ENCODE measurements at places on chromosomes 6 and 20.
A peak's percentile ranks its signal among the peaks of the same experiment; 100 is the strongest.

GRCh38 chr6:130183271-130184222 lies 39.2 kb downstream of the SAMD3 start:
- DNase-seq = no peak

DNA sequence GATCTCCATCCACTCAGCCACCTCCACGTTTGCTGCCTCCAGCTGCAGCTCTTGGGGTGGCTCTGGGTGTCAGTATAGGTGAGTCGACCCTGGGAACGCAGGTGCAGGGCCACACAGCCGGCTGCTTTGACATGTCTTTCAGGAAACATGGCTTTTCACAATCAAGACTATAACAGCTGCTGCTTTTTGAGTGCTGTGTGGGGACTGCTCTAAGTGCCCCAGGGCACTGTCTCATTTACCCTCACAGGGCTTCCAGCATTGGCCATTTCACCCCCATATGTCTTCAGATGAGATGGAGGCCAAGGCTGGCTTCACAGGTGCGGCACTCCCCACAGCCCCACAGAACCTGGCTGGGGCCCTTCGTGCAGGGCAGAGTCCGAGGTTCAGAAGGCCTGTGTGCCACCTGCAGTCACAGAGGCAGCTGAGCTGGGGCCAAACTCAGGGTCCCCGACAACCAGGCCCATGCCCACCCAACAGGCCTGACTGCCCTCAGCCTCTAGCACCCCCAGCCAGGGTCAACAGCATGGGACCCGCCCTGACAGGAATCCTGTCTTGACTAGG lies 14.9 kb upstream of the CST7 start:
- no peak for DNase-seq

DNA sequence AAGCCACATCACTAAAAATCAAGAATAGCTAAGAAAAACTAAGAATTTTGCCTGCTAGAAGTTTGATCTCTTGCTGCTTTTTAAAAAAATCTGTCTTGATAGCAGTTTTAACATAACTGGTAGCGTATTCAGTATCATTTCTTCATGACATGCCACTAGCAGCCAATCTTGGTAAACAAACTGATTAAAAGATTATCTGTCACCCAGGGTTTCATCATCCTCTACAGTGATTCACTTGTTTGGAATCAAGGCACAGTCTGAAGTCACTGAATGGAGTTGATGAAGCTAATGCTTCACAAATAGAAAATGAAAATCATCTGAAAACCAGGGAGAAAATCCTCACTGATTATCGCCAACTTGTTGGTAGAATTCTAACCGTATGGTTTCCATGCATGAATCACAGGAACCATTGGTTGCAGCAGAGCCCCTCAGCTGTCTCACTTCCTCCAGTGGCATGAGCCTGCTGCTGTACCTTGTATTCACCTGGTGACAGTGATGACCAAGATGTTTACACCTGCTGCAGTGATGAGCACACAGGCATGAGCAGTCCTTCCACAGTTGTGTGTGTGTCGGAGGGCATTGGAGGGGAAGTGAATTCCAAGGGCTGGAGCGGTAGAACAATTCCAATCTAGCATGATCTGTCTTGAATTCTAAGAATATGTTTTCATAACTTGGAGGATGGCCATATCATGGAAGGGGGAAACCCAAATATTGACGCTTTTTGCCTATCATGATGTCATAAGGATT lies 275.0 kb downstream of the KHDC1L start:
- peak; percentile 62 for DNase-seq

GRCh38 chr6:19083801-19084200 lies 696.7 kb downstream of the RNF144B start:
- DNase-seq = no peak

DNA sequence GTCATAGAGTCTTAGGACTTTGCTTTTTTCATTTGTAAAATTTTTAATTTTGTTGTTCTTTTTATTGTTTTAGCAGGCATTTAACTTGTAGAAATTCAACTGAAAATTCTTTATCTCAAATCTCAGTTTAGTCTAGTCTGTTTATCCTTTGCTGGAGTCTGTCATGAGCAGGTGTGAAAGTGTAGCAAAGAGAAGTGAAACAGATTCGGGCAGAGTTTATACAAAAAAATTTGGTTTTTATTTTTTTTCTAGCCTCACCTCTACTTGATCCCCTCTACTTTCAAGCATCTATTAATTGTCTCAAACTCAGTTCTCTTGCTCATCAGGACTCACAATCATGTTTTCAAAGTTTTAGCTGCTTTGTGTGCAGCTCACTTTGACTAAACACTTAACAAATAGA lies 655.2 kb downstream of the HDGFL1 start:
- DNase-seq = no peak

DNA sequence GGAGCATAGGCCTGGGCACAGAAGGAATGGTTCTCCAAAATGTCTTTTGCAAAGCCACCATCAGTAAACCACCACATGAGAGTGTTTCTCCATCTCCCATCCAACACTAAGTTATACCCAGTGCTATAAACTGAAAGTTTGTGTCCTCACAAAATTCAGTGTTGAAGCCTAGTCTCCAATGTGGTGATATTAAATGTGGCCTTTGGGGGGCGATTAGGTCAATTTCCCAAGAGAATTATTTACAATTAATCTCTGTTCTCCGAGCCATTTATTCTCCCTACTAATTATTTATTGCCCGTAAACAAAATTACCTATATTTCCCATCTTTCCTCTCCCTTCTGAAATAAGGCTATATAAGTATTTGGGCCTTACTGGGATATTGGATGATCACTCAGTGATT lies 26.1 kb downstream of the OR2B2 start:
- no peak for DNase-seq

DNA sequence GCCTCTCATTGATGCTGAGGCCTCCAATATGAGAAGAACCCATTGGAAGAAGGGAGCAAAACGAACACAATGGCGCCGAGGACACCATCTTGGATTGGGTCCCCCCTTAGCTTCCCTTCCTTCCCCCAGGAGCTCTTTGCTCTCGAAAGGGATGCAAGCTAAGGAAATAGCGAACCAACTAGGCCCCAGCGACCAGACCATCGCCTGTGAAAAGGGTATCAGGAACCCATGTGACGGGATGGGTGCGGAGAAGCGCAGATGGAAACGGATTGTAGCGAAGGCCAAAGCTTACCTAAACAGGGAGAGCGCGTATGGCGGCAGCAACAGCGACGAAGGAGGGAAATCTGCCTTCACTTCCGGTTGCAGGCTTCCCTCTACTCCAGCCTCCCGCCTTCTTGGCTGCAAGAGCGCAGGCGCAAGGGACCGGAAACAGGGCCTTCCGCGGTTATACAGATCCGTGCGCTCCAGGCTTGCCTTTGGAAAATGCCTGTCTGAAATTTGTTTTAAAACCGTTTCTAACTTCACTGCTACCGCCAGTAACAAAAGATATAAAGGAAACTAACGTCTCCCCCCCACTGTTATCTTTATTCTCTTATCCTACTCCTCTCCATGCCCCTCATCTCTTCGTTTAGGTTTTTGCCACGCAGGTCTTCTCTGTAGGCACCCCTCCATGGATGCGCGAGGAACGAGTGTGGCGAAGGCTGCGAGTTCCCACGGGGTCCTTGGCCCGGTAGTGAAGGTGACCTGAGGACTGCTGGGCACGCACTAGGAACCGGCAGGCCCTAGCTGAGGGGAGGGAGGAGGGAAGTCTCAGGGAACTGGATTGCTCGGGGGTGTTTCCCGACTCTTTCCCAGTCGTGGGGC lies at the start of gene DDX39B:
TSS of gene DDX39B (minus strand) at position 346 of the 864 bp plus-strand sequence. CDS start 1,471 bp downstream, outside the sequence.
- peak; percentile 94 for DNase-seq

- DNase-seq = no peak
Observed at GRCh38 chr6:2870046-2870636, 28.5 kb upstream of the SERPINB1 start.

DNA sequence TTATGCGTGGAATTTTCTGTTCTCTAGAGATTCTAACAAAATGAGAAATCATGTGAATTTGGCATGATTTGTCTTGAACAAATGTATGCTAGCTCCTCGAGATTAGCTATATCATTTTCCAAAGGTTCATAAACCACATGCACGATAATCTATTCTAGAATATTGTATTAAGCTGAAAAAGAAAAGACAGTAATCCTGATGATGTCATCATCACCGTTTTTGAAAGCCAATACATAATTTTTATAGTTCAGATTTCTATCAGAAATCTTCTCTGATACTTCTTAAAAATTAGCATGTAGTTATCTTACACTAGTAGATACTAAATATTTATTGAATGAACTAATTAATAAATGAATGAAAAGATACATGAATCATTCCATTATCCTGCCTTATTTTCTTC lies 111.2 kb downstream of the HAO1 start:
- no peak for DNase-seq

DNA sequence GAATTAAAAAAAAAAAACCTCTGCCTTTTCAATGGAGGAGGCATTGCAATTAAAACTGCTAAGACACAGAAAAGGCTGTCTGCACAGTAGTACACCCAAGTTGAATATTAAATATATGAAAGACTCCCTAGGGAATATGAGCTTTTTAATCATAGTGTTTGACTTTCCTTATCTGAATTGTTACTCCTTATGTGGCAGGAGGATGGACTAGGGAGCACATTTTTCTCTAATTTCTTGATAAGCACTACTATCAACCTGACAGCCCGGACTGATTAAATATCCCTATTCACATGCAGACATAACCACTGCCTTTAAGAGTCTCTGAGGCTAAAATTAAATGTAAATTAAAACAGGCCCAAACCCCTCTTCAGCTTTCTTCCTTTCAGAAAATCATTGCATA lies 428.6 kb upstream of the GJE1 start:
- no peak for DNase-seq

GRCh38 chr6:129130106-129130505 lies 247.2 kb downstream of the LAMA2 start:
- DNase-seq = no peak

DNA sequence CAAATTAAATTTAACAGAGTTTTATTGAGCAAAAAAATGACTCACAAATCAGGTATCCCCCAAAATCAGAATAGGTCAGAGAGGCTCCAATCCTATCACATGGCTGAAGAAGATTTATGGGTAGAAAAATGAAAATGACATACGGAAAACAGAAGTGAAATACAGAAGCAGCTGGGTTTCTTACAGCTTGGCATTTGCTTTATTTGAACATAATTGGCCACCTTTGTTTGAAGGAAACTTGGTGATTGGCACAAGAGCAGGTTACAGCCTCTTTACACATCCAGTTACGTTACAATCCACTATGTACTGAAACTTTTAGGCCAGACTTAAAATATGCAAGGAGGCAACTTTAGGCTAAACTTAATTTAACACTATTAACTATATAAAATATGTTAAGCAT lies 11.7 kb upstream of the TREM2 start:
- DNase-seq = no peak

DNA sequence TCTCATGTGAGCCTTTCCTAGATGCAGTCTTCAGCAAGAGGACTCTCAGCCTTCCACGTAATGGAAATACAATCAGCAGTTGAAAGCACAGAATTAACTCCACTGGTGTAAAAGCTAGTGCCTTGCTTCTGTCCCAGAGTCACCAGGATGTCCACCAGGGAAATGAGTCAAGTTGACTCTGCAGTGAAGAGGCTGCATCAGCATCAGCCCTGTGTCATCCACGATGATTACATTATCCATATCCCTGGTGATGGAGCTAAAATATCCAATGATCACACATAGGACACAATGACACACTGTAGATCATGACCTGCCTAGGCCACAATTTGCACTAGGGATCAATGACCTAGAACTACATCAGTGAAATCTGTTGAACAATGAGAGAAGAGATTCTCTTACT lies 262.4 kb downstream of the ERMARD start:
- DNase-seq = no peak

- no peak for DNase-seq
Observed at GRCh38 chr20:58053391-58054055, 174.9 kb downstream of the ANKRD60 start.

DNA sequence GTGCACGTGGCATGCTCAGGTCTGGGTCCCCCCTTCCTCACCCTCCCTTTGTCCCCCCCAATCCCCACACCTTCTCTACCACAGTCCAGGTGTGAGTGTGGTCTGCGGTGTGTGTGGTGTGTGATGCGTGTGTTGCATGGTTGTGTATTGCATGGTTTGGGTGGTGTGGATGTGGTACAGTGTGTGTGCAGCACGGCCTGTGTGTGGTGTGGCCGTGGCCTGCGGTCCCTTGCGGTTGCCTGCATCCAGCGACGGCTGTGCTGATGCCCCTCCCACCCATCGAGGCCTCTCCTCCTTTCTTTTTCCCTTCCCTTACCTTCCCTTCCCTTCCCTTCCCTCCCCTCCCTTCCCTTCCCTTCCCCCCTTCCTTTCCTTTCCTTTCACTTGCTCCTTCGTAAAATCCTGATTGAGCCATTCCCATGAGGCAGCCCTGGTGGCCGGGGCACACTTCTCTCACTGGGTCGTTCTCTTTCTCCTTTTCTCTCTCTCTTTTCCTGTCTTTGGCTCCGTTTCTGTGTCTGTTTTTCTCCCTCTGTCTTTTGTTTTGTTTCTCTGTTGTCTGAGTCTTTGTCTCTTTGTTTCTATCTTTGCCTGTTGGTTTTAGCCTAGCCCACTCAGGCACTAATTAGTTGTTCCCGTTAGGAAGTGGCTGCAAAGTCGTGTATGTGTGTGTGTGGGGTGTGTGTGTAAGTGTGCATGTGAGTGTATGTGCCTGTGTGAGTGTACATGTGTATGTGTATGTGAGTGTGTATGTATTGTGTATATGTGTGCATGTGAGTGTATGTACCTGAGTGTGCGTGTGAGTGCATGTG lies 65.7 kb downstream of the SRC start:
- DNase-seq = peak; percentile 27

DNA sequence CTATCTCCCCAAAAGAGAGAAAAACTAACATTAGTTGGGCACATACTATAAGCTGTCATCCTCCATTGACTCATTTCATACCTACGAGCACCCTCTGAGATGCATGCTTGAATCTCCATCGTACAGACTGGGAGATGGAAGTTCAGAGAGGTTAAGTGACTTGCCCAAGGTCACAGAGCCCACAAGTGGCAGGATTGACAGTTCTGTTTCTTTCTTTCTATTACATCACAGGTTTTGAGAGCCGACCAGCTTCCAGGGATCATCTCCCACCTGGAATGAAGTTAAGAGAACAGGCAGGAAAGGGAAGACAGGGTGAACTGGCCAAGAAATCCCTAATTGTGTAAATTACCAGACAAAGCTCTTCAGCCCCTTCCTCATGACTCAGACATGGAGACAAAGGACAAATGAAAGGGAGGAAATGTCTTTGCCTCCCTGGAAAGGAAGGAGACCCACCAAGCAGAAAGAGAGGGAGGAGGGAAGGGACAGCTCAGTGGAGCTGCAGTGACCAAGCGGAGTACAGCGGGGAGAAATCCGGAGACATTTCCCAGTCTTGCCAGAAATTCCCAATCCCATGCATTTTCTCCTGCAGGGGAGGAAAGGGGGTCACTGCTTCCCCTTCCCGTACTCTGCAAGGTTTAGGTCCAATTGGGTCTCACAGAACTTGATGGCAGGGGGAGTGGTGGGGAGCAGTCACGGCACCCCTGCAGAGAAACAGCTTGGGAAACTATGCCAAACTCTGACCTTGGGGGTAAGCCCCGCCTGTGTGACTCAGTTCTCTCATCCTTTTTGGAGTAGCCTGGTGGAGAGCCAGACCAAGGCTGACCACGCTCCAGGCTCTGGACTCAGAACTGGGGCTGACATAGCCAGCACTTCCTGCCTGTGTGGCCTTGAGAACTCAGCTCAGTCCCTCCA lies 154.3 kb downstream of the ANKRD60 start:
- peak; percentile 87 for DNase-seq

All from HT1080 (cell line).